Fibroblast of skin of right quadriceps (primary cell): ENCODE measurements at places on chromosomes 12 and 14.

GRCh38 chr12:31008241-31008761 is 65.4 kb upstream of the DDX11 start:
- no peak for DNase-seq

GRCh38 chr14:99718811-99719192 is 34.7 kb downstream of the CYP46A1 start:
- DNase-seq = no peak

DNA sequence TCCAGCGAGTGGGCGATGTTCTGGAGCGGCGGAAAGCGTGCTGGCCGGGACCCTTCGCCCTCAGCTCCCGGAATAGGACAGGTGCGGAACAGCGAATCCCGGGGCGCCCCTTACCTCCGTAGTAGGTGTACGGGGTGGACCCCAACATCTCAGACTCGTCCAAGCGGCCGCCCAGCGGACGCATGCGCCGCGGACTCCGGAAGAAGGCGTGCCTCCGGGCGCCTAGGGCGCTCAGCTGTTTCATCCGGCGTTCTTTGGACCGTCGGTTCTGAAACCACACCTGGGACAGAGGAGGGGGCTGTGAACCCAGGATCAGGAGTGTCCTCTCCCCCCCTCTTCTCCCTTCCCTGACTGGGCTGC is 4.5 kb downstream of the LHX5 start:
- DNase-seq = no peak

GRCh38 chr12:76094754-76095153 is 10.3 kb upstream of the NAP1L1 start:
- DNase-seq = no peak

DNA sequence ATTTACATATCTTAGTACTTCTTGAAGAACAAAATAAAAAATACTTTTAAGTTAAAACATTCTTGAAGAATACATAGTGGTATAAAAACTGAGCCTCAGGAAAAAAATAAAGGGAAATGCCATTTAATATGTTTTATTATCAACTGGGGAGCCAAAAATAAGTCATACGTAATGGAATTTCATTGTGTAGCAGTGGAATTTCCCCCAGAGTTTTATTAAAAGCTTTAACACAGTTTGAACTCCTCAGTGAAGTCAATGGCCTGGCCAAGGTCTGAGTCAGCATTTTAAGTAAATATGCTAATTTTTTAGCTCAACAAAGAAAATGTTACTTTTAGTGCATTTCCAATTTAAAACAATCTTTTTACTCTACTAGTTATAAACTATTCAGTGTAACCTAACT is 350.1 kb upstream of the ATP2B1 start:
- peak; percentile 92 for DNase-seq

DNA sequence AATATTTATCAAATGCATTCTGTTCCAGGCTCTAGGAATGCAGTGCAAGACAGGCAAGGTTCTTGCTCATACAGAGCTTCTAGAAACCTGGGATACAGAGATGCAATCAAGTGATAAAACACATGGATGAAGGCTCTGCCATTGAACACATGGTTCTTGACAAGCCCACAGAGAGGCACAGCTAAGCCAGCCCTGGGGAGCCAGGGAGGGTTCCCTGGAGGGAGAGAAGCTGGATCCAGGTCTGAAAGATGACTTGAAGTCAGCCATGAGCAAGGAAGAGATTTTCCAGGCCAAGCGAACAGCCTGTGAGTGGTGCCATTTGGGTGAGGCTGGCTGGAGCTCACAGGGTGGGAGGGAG is 66.2 kb downstream of the IRF2BPL start:
- DNase-seq = no peak

DNA sequence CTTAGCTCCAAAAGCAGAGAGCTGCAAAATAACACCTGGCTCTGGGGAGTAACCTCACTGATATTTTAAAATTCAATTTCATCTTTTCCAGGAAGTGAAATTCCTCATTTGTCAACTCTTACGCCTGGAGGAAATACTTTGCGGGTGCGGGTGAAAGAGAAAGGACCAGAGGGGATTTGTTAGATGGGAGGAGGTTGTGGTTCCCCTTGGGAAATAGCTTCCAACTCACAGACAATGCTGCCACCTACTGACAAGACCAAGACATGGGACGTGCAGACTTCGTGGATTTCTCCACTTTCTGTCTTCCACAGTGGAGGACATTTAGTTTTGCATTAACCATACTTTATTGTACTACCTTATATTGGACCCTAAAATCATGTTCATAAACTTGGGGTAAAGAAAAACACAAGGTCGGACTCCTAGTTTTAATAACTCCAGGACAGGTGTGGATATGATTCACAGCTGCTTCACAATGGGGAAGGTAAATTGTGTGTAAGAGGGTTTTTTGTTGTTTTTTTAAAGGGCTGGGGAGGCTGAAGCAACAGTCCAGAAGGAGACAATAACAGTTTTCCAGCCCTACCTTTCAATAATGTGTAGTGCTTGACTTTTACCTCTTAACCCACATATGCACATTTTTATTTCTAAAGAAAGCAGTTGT is 10.8 kb downstream of the FBXL14 start:
- DNase-seq = peak; percentile 87

GRCh38 chr12:106709068-106709511 is 65.4 kb upstream of the RIC8B start:
- no peak for DNase-seq

GRCh38 chr14:56085471-56085870 is 32.7 kb upstream of the PELI2 start:
- no peak for DNase-seq

DNA sequence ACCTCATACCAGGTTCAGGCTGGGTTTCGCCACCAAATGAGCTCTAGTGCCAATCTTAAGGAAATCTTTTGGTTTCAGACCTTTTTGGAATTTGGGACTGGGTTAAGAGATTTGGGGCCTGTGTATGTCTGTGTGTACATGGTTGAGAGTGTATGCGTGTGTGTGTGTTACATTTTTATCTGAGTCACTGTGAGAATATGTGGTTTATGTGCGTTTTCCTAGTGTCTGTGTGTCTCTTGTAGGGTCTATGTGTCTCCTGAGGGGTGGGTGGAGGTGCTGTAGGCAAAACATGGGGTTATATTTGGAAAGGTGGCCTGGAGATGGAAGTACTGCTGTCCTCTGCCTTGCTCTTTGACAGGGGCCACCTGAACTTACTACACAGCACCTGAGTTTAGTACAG is 17.9 kb downstream of the C12orf43 start:
- no peak for DNase-seq

GRCh38 chr12:103780992-103781391 is 60.0 kb downstream of the NT5DC3 start:
- DNase-seq = no peak

- DNase-seq = peak; percentile 50
Observed at GRCh38 chr14:85444635-85445034, 85.3 kb upstream of the FLRT2 start.

GRCh38 chr12:94795520-94795919 is 145.2 kb upstream of the TMCC3 start:
- DNase-seq = peak; percentile 87

GRCh38 chr12:123022846-123023245 is 42.4 kb downstream of the ARL6IP4 start:
- no peak for DNase-seq

GRCh38 chr14:59377991-59378601 is 87.1 kb downstream of the GPR135 start:
- DNase-seq = no peak

- peak; percentile 44 for DNase-seq
Observed at GRCh38 chr12:77686760-77687159, 143.9 kb upstream of the NAV3 start.

GRCh38 chr14:59897757-59898383 is 22.1 kb upstream of the LRRC9 start:
- DNase-seq = no peak

DNA sequence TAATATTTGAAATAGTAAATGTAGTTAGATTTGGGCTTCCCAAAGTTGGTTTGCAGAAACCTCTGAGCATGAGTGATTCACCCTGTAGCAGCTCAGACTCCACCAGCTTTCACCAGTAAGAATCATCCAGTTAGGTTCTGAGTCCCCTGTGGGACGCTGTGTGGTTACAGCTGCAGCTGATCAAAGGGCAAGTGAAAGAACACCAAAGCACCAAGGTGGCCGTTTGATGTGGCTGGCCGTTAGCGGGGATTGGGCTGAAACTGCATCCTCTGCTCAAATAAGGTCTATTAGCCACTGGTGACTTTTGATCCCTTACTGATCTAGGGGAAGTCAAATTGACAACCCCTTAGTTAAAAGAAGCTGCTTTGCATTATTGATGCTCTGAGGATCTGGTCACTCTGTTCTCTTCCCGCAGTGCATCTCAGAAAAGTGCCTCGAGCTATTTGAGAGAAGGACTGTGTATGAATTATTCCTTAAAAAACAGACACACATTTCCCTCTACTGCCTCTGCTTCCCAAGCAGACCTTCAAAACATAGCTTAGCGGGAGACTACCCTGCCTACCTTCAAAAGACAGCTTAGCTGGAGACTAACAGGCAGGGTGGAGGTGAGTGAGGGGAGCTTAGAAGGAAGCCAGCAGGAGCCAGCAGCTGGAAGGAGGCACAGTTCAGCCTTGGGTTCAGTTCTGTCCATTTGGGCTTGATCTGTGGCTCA is 3.7 kb downstream of the ABHD12B start:
- peak; percentile 10 for DNase-seq

- no peak for DNase-seq
Observed at GRCh38 chr14:79534703-79535353, 676.5 kb downstream of the DIO2 start.

DNA sequence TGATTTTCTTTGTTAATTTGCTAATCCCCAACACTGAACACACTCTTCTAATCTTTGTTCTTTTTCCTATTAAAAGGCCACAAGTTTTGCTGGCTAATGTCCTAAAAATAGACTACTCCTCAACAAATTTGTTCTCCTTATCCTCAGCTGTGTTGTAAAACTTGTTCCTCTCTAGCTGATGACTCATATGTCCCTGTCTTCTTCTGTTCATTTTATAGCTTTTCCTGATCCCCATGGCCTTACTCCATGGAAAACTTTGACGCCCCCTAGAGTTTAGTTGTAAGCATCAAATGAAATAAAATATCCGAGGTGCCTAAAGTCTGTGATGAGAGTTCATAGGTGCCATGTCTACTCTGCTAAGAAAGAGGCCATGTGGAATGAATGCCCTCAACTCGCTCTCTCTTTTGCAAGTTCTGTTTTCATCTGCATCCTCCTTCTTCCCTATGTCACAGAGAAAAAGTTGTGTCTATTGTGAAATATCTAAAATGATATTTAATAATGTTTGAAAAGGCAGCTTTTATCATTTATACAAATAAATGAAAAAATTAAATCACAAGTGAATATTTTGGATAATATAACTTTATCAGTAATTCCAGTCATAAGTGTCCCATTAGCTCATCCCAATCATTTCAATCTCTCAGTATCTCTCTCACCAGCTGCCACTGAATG is 237.9 kb downstream of the IPO8 start:
- peak; percentile 84 for DNase-seq

DNA sequence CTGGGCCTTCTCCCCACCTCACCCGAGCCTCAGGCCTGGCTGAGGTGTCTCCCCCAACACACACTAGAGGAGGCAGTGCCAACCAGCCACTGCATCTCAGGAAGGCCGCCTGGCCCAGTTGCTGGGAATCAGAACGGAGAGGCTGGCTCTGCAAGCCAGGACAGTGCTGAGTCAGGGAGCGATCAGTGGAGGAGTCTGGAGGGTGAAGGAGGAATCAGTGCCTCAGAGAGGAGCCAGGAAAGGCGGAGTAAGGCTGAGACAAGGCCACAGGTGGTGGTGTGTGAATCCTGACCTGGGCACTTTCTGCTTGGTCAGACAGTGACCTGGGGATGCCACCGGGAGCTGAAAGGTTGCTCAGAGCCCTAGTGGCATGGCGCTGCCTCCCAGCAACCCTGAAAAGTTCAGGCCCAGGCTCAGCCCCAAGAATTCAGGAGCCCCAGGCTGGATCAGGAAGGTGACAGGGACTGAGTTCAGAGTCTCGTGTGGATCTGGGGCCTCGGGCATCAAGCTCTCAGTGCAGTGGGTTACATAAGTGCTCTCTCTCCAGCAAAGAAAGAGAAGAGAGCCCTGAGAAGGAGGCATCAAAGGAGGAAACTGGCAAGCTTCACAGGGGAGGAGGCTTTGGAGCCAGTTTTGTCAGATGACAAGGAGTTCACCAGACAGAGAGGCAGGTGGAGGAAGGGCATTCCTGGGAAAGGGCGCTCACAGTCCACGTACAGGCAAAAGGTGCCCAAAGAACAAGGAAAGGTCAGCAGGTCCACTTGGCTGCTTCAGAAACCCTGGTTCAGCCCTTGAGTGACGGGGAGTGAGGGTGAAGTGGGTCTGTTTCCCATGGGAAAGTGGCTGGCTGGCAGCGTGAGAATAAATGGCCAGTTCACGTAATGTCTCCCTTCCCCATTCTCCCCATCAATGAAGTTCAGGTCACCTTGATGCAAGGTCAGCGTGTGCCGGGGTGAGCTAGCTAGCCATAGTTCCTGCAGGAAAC is 87.8 kb downstream of the ZFP36L1 start:
- DNase-seq = no peak

DNA sequence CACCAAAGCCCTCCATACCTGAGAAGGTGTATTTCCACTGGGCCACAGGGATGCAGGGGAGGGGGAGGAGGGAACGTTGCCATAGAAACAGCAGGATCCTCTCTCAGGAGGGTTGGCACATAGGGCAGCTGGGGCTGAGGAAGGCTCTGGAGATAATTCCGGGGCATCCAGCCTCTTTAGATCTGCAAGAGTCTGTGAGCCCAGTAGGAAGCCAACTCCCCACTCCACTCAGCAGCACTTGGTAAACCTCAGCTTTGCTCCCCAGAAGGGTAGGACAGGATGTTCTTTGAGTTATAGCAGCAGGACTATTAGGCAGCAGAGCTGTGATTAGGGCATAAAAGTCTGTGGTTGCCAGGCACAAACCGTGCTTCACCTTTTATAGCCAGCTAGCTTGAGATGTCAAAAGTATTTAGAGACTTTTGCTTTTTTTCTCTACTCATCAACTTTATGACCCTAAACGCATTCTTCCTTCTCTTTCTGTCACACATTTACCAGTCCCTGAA is 7.8 kb upstream of the PLEKHG3 start:
- DNase-seq = no peak

DNA sequence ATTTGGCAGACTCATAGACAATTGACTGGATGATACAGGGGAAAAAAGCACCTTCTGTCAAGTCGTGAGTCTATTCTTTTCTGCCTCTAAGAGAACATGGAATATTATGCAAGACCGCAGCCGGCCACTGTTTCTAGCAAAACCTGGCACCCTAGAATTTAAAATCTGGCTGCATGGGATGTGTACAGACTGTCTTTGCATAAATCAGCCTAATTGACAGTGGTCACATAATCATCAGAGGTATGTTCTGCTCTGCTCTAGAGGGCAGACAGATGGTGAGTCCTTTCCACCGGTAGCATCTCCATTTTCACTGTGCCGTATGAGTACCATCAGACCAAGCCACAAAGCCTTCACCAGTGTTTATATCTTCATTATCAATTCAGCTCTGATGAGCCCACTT is 80.6 kb downstream of the KCNK10 start:
- DNase-seq = no peak

- peak; percentile 38 for DNase-seq
Observed at GRCh38 chr12:66152732-66153131, 17.1 kb downstream of the TMBIM4 start.

- DNase-seq = peak; percentile 85
Observed at GRCh38 chr12:80509781-80510556, 65.9 kb downstream of the PTPRQ start.
